ENCODE measurements at places on chromosomes 12 and 14. TPM values are rescaled to one million over a fixed set of nuclear protein-coding genes. Genes with fewer than 3 reads are reported as not detected.

GRCh38 chr14:69858801-69859200, 20.4 kb upstream of the SMOC1 start:
- DNase-seq: no peak

The RNASE9 gene
- not detected for total RNA-seq

The DTX1 gene
- total RNA-seq: 62.8 TPM

DNA sequence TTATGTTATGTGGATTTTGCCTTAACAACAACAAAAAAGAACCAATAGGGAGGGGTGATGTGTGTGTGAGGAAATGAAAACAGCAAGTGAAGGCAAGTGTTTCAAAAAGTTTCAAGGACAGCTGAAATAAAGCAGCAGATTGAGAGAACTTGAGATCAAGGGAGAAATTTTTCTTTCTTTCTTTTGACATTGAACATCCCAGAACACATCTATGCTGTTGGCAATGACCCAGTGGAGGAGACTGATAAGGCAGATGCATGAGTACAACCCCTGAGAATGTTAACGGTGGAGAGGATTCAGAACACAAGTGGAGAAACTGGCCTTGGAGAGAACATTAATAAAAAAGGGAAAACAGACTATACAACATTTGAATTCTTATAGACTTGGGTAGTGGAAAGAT, 2.9 kb downstream of the LLPH start:
- DNase-seq: no peak

- DNase-seq: no peak
Measured at GRCh38 chr14:95462491-95462890, 54.0 kb downstream of the SYNE3 start.

GRCh38 chr14:33992274-33993007, 41.6 kb upstream of the EGLN3 start:
- no peak for DNase-seq

Measured in endothelial cell (in vitro differentiated cells).